ENCODE measurements at places on chromosomes 5 and 9.

GRCh38 chr5:109028608-109029299, 281.1 kb downstream of the FER start:
- no peak for DNase-seq

DNA sequence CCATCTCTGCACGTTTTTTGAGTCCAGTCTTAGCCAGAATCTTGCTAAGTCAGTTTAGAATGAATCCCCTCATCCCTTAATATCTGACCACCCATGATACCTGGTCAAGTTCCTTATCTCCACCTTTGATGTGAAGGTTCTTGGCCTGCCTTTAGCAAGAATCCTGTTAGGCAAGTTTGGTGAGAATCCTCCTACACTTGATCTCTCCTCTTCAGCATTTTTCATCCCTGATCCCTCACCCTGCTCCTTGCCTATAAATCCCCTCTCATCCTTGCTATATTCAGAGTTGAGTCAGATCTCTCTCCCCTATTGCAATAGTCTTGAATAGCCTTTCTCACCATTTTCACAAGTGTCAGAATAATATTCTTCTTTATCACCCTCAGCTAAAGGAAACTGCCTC, 31.0 kb downstream of the SMIM23 start:
- DNase-seq: no peak

GRCh38 chr9:71237051-71237450, 115.6 kb upstream of the TRPM3 start:
- no peak for DNase-seq

- no peak for DNase-seq
Measured at GRCh38 chr5:132812781-132813598, at the start of gene SOWAHA. TSS of gene SOWAHA (plus strand) at chr5:132813302. CDS start at chr5:132813622, 320 bp downstream.

GRCh38 chr9:136995772-136996311, 526 bp downstream of the CLIC3 start:
- no peak for DNase-seq

- no peak for DNase-seq
Measured at GRCh38 chr5:133332439-133333024, 279.8 kb downstream of the FSTL4 start.

DNA sequence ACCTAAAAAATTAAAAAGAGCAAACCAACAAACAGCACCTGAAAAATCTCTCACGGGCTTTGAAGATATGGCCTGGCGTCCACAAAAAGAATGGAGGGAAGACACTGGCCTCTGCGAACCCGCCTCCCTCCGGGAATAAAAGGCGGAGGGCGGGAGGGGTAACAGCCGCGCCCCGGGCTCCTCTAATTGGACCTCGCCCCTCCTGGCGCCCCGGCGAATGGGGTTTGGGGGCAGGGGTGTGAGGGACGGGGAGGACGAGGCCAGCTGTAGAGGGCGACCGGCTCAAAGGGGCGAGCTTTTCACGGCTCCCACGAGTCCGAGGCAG, 753 bp downstream of the FANCC start:
- peak; percentile 40 for DNase-seq

DNA sequence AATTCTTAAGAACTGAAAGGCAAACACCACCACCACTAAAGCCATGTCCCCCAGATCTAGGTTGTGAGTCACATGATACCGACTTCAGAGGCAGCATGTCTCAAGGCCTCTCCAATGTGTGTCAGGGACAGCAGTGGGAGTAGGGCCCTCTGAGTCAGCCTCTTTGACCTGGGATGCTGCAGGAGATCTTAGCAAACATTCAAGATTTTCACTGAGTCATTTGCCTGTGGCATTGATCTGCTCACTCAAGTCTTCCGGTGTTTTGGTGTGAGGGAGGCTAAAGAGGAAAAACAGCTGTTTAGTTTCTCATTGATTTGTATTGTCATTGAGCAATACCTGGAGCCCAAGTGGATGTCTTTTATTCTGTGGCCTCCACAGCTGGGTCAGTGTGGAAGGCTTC, 36.1 kb downstream of the TMC1 start:
- peak; percentile 14 for DNase-seq

DNA sequence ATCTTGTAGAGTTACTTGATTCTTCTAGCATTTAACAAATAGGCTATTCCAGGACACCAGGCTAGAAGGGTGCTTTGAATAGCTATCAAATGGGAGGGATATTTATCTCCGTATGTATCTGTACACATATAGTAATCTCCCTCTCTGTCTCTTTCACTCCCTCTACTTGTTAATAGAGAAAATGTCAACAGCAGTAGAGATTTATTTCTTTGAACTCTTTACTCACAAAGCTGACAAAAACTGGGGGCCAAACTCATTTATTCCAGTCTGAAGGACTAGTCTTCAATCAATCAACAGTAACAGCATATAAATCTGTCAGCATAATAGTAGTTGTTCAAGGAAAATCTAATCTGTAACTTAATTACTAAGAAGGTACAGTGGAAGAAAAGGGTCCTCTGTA, 78.2 kb upstream of the FER start:
- DNase-seq: no peak

- DNase-seq: peak; percentile 26
Measured at GRCh38 chr9:120531683-120532300, 48.2 kb downstream of the CDK5RAP2 start.

- no peak for DNase-seq
Measured at GRCh38 chr9:136729144-136729543, 13.6 kb downstream of the LCN10 start.

DNA sequence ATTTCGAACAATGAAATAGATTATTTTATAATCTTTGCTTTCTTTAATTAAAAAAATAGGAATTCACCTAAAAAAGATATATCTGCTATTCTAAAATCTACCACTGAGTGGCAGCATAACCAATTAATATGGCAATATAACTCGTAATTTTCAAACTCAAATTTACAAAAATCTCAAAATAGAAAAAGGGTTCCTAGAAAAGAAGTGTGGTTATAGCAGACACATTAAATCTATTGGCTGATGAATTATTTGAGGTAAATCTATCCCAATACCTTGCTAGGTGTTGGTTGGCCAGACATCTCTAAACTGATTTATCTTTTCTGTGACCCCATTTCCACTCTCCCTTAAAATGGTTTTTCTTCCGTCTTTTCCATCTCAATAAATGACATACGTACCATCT, 30.2 kb upstream of the NRG2 start:
- DNase-seq: peak; percentile 18

DNA sequence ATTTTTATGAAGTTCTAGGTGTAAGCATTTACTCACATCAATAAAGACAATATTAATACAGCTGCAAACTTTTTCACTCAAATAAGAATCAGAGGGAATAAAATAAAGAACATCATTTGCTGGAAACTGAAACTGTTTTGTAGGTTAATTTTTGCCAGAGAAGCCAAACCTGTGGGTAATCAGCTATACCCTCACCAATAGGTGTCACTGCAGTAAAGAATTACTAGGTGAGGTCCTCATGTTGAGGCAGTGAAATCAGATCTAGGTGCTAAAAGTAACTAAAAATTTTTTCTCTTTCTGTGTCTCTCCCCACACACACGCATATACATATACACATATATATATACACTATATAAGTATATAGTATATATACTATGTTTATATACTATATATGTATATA, 1016.3 kb upstream of the SEMA6A start:
- peak; percentile 26 for DNase-seq

GRCh38 chr9:35258660-35259474, 97.1 kb downstream of the UNC13B start:
- peak; percentile 44 for DNase-seq

DNA sequence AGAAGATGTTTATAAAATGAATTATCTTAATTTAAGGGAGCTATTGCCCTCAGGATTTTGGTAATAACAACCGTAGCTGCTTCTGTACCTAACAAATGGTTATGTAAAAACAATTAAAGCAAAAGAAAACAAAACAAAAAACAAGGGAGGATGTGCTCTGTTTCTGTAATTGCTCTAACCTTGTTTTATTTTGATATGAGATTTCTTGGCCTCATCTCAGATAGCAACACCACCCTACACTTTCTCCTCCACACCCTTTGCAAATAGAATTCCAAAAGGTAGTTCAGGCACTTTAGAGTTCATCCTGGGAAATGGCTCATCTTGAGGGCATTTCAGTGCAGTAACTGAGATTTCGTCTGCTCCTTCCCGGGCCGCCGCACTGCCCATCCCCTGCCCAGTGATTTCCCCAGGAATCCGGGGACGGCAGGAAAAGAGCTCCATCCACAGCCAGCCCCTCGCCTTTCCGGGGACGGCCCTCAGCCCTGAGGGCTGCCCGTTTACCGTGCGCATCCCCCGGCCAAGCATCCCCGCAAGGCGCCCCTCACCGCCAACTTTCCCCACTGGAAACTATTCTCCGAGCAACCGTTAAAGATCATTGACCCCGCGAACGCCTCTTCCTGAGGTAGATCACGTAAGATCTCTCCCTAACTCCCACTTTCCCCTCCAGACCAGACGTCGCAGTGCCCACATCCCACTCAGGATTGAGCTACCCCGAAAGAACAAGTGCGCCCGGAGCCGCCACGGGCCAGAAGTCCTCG, 1.2 kb downstream of the FNBP1 start:
- no peak for DNase-seq

DNA sequence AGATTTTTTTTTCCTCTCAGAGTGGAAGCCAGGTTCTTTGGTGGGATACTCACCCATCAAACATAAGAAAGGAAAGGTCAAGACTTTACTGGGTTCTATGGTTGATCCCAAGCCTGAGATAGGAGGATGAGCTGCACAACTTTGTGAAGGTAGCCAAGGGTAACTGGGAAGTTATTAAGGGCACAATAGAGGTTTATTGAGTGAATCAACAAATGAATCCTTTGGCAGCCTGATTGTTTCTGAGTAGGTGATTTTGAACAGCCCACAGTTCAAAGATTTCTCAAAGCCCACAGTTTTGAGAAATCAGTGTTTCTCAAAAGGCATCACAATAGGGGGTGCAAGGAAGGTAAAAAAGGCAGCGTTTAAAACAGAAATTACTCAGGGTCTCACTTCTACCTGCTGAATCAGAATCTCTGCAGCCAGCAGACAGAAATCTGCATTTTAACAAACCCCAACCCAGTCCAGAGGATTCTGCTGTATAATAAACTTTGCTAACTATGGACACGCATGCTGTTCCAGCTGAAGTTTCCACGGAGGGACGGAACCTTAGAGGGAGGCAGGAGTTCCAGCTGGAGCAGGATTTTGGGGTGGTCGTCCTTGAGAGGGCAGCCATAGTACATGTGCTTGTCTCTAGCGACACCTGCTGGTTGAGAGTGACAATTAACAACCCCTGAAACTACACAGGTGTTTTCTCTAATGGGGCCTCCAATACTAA, 32.7 kb upstream of the FSD1L start:
- DNase-seq: peak; percentile 23

DNA sequence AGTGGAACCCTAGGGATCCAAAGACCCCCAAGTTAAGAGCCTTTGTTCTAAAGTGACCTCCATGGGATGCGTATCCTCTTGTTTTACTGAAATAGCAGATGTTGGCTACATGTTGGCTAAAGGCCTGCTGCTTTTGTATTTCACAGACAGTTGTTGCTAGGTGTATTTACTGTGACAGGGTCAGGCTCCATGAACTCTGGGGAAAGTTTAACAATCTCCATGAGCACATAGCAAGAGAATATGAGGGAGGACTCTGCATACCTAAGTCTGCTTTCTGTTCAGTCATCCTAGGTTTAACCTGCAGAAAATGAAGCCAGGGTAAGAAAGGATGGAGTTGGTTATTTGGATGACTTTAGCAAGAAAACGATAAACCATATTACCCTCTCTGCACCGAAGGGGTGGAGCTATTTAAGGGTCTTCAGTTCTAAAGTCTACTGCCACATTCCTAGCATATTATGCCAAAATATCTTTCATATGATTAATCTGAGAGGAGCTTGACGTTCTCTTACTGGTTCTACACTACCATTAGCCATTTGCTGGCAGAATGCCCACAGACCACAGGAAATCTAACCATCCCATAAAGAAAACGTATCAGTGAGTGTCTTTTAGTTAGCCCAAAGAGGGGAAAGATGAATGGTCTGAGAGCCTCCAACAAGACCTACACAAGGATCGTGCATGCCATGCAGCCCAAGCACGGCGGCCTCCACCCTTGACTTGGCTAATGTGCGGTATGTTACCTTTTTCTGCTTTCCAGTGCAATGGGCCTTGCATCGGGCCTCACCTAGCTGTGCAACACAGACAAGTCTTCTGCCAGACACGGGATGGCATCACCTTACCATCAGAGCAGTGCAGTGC, 127.8 kb downstream of the SAXO1 start:
- no peak for DNase-seq

DNA sequence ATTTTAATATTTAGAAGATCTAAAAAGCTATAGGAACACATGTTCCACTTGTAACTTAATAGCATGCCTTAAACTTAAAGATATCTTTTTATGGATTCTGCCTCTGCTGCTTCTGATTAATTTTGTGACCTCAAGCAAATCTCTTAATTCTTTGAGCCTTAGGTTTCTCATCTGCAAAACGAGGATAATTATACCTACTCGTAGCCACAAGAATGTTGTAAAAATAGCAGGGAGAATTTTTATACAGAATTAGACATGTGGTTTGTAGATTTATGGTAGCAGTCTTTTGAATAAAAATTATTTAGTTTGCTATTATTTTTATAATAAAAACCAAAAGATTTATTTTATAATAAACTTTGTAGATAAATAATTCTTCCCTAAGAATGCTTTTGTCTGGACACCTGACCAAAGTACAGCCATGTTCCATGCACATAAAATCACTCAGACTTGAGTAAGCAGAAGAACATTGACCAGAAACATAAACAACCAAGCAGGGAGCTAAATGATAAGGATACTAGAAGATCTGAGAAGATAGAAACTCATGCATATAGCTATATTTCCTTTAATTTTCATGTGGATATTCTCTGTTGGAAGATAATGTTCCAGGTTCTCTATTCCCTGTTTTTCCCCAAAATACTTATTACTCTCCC, 18.5 kb downstream of the C9orf85 start:
- no peak for DNase-seq

- peak; percentile 27 for DNase-seq
Measured at GRCh38 chr9:3736161-3736560, 210.4 kb upstream of the RFX3 start.

DNA sequence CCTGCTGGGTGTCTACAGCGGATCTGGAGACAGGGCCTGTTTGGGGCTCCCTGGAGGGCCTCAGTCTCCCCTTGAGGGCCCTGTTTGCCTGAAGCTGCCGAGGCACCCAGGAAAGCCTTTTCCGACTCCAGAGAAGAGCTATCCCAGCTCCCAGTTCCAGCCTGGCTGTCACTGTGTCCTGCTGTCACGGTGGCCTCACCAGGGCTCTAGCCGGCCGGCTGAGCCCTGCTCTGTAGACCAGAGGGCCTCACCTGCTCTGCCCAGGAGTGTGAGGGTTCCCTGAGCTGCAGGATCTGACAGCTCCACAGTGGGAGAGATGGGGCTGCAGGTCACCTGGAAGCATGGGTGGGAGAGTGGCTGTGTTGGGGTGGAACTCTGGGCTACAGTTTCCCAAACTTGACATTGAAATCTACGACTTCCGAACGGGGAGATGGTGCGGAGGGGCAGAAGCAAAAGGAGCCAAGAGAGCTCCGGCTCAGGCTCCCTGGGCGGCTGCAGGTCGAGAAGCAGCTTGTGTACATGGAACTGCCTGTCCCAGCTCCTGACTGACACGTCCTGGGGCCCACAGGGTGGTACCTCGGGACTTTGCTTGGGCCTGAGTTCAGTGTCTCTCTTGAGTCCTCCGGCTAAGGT, 94.9 kb downstream of the CACNA1B start:
- no peak for DNase-seq

GRCh38 chr9:118533101-118533500, 828.9 kb downstream of the TLR4 start:
- DNase-seq: no peak

GRCh38 chr5:92904021-92904420, 677.0 kb downstream of the NR2F1-AS1 start:
- no peak for DNase-seq
